ENCODE measurements at places on chromosomes 11 and 22.

GRCh38 chr22:22519591-22519990, 479 bp downstream of the ZNF280A start:
- no peak for DNase-seq

GRCh38 chr11:119185981-119186634, 833 bp downstream of the NHERF4 start:
- no peak for DNase-seq

DNA sequence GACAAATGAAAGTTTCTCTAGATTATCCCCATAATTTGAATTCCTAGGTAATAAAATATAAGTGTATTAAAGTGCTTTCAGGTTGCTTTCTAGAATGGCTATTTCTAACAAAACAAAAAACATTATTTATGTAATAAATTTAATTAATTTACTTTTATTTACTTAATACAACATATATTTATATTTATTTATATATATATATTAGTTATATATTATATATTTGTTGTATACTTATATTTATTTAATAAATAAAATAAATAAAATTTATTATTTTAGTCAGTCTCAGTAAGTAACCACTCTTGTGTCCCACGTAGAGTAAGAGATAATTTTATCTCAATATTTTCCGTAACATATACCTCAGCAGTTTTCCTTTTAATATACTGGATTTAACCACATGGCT, 1031.6 kb upstream of the CNTN5 start:
- no peak for DNase-seq

DNA sequence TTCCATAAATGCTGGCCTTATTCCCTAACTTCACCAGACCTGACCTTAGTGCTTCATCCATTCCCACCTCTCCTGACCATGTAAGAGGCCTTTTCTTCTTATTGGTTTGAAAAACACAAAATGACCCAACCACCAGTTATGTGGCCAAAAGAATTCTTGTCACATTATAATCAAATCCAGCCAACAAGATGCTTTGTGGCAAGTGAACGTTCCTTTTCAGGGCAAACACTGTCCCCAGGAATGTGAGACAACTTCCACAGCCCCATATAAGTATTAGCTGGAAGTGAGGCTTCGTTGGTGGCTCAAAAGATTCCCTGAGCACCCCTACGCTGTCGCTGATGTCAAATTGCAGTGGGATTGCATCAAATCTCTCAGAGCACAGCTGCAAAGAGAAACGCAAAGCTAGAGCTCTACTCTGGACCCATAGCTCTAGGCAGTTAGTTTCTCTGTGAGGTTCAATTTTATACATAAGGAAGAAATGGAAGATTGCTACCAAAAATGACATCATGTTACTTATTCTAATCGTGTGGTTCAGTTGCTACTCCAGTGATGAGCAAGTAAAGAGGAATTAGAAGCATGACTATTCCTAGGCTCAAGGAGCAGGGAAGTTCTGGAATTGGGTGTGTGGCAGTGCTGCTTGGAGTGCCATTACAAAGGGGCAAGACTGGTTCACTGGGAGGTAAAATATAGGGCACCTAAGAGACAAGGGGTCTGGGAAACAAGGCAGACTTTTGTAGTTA, 26.1 kb downstream of the GLYATL1 start:
- DNase-seq = no peak

DNA sequence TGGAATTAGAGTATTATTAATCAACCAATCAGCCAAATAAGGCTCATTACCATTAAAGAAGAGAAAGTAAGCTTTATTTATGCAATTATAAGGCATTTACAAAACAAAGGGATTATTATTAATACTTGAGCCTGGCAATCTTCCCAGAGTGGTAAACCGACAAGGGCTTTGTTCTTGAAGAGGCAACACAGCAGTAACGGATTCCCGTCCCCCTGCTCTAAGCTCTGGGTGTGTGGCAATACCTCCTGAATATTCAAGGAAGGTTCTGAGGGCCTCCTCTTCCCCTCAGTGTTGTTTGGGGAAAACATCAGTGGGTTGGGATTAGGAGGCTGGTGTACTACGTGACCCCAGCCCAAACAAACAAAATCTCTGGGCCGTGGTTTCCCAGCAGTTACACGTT, 176.5 kb downstream of the TENM4 start:
- no peak for DNase-seq

DNA sequence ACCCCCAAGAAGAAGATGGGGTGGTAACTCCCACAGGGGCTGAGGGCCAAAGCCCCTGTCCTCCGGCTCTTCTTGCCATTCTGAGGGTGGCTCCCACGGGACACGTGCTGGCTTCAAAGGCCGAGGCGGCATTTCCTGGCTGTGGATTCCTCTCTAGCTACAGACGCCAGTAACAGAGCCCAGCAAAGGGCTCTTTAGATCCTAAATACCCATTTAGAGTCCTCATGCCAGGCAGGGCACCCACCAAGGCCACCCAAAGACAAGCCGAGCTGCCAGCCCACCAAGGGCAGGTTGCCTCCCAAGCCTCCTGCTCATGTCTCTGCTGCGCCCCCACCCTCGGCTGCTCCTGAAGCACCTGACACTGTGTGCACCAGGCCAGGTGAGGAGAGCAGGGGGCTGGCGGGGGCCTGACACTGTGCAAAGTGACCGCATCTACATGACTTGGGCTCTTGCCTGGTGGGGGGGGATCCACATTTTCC, 5.7 kb downstream of the LRFN4 start:
- no peak for DNase-seq

GRCh38 chr22:30245985-30246813, at the start of gene LIF:
Gene LIF (minus strand): TSS chr22:30246759. CDS start chr22:30246695, 64 bp downstream.
- DNase-seq = peak; percentile 21

- no peak for DNase-seq
Observed at GRCh38 chr22:46354993-46355305, 19.4 kb downstream of the TRMU start.

DNA sequence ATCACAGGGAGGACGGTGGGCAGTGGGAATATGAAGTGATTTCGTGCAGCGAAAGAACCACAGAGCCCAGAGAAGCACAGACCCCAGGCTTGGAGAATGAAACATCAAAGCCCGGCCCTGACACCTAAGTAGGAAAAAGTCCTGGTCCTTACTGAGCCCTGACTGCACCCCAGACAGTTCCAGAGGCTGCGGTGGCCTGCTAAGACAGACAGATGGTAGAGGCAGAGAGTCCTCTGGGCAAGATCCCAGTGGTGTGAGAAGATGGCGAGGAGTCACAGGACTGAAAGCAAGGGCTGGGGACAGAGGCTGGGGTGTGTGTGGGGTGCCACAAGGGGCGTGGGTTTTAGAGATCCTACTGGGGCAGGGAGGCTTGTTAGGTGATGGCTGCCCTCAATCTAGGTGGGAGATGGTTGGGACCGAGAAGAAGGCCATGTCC, 3.7 kb downstream of the CBX6 start:
- no peak for DNase-seq

GRCh38 chr11:69008737-69009440, 4.2 kb downstream of the MRGPRF start:
- no peak for DNase-seq

DNA sequence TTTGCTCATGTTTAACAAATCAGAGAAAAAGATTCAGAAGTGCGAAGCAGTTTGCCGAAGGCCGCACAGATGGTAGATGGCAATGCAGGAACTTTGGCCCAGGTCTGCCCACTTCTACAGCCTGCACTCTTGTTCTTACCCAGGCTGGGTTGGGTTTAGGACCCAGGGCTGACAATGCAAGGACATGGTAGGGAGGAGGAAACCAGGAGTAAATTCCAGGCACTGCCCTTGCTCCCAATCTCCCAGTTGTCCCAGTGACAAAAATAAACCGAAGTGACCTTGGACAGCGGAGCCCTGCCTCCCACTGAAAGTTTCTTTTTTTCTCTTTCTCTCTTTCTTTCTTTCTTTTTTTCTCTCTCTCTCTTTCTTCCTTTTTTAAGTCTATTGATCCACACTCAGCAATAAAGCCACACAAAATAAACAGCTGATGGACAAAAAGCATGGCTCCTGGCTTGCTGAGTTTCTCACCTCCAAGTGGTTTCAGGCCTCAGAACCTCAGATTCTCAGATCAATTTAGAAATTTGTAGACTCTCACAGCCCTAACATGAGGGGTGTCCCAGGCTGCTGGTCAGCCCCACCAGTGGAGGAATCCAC, 33.5 kb upstream of the FCHSD2 start:
- no peak for DNase-seq

Measured in hematopoietic multipotent progenitor cell treated with erythropoietin and hydrocortisone succinate and interleukin-3 and kit ligand, for 17 days (in vitro differentiated cells).